Calu3 (cell line): ENCODE measurements at places on chromosomes 5 and 9.

GRCh38 chr9:78519786-78520185, 222.9 kb downstream of the PSAT1 start:
- no peak for DNase-seq

DNA sequence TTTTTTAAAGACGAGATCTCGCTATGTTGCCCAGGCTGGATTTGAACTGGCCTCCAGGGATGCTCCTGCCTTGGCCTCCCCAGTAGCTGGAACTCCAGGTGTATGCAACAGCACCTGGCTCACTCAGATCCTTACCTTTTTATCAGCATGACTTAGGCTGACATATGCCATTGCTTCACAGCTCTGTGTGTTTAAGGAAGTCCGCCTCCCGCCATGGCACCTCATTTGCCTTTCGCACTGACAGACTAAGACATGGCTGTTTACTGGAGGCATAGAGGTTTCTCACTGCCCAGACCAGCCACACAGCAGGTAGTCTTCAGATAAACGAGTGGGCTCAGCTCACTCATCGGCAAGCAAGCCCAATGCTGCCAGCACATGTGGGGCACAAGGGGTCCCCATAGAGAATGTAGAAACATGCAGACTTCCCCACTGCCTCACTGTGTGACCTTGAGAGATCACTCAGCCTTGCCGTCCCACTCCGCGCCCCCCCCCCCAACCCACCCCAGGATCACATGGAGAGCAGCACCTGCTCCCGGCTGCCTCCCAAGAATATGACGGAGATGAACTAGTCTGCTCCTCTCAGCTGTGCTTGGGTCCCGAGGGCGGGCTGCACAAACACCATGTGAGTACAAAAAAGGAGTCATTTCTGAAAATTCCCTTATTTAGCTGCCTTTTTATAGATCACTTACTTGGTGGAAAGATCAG, 62.8 kb downstream of the DCP2 start:
- DNase-seq, result no peak

GRCh38 chr9:124358631-124359030, 56.6 kb downstream of the PSMB7 start:
- no peak for DNase-seq

- no peak for DNase-seq
Observed at GRCh38 chr9:112124156-112124555, 50.9 kb downstream of the SUSD1 start.

DNA sequence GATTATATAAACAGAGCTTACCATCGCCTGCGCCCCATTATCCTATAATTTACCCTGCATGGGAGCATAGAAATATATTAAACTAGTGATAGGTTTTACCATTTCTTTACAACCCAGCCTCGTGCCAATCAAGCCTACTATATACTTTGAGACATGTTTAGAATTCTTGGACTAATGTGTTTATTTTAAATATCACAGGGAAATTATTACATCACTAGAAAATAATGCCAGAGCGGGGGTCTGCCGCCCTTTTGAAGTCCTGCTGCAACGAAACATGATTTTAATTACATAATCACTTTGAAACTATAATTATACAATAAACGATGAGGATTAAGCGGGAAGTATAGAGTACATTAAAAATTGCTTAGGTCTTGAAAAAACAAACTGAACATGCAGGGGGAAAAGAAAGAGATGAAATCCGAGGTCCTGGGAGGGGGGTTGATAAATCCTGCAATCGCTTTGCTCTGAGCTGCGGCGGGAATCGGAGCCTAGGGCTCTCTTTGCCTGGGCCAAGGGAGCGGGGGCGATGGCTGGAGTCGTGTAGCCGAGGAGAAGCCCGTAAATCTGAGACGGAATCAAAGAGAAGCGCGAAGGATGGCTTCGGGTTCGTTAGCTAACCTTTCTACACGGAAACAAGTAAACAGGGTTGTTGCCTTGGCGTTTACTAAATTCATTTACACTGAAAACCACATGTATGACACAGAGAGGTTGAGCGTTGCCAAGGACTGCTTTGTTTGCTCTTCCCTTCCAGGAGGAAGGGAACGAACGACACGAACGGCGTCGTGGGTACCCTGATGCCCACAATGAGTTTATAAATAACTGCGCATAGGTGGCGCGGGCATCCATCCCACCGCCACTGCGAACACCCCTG, 127.6 kb downstream of the TMEM174 start:
- no peak for DNase-seq

GRCh38 chr5:93726595-93726994, 14.8 kb downstream of the POU5F2 start:
- no peak for DNase-seq

DNA sequence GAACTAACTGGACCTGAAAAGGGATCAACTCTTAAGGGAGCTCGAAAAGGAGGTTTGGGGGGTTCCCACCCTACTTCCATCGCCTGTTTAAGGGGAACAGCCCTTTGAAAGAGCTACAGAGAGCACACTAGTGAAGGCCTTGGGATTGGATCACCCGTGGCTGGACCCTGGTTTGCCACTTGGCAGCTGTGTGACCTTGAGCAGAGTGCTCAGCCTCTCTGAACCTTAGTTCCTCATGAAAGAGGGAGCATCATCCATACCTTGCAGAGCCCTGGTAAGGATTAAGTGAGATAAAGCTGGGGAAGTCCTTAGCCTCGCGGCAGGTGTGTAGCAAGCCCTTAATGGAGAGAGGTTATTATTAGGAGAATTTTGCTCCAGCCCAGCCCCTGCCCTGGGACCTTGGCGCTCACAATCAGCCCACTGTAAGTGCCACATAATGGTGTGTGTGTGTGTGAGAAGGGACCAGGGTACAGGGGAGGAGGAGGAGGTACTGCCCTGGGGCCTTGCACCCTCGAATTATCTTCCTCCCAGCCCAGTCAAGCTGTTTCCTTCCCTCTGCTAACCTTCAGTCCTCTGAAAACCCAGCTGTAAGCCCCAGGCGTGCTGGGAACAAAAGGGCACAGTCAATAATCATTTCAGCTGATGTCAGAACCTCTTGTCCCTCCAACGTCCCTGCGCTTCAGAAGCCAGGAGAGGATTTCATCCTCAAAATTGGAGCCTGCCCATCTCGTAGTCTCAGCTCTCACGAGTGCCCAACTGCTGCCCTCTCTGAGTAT, 42.9 kb downstream of the FOXI1 start:
- DNase-seq, result no peak

DNA sequence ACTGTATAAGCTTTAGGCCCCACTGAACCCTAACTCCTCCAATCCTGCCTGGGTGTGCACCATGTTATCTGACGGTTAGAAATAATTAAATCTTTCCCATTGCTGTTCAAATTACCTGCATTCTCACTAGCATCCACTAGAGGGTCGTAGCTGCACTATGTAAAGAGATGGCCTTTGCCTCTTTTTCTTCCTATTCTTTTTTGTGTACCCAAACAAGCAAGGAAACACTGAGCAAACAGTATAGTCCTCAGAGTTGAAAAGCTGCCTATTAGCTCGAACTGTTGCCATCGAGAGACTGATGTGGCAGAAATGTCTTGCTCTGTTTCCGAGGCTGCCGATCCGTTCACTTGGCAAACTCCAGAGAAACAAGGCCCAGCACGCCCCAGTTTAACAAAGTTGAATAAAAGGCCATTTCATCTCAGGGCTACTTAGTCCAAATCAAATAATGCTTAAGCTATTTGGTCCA, 163.8 kb upstream of the TRPM3 start:
- DNase-seq, result peak; percentile 31

DNA sequence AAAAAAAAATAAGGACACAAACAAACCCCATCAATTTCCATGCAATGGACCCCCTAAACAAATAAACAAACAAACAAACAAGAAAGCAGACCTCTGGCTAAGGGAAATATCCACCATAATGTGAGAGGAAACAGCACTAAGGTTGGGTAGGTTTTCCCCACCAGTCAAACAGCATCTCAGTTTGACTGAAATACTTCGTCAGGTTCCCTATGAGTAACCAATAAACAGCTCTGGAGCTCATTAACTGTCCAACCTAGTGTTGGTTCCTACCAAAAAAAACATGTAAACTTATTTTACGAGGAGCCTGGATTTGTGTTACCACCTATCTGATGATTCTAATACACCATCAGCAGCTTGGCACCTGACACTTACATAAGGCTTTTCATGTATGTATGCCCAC, 198.5 kb upstream of the TARS1 start:
- DNase-seq, result no peak

DNA sequence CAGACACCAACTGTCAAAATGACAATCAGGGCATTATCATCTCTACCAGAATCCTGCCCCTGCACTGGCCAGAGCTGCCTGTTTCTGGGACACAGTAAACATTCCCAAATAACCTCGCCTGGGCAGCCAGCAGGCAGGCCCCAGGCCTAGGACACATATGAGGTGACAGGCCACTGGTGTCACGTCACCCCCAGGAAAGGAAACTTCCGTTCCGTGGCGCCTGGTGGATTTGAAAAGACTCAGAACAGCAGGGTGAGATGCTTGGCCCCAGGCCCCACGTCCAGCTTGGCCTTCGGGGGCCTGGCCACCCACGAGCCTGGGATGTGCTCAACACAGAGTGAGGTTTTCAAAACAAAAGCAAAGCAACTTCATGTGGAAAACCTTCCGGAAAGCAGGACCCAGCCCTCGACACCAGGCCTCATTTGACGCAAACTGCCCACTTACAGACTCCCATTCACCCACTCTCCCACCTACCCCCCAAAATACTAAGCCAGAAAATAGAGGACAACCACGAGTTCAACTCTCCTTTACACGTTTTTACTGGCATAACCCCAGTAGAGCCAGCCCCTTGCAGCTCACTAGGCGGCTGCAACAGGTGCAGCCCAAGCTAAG, 1.2 kb downstream of the SEMA4D start:
- no peak for DNase-seq

- no peak for DNase-seq
Observed at GRCh38 chr5:159746707-159747106, 169.6 kb upstream of the ADRA1B start.
